ENCODE measurements at places on chromosomes 4 and X. TPM values are rescaled to one million over a fixed set of nuclear protein-coding genes. Genes with fewer than 3 reads are reported as not detected.

The WAS gene
- total RNA-seq = 1.3 TPM

The LNX1 gene
- total RNA-seq = 44.6 TPM

The CPLX1 gene
- 0.34 TPM for total RNA-seq

The GNRHR gene
- not detected for total RNA-seq

DNA sequence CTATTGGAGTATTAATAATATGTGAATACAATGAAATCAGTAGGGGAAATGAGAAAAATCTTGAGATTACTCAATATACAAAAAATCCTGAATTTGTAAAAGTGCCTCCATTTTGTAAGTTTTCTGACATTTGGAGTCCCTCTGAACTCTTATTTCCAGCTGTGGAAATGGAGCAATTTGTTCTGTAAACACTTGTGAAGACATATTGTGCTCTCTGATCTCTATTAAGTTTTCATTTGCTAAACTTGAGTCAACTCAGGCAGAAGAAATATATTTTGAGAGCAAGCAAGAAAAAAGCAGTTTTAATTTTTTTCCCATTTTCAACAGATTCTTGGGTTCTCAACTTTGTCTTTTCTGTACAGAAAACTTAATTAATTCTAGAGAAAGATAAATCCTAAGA is 51.4 kb upstream of the PCDH18 start:
- DNase-seq = no peak

GRCh38 chrX:7485061-7485460 is 337.1 kb upstream of the PUDP start:
- no peak for DNase-seq

DNA sequence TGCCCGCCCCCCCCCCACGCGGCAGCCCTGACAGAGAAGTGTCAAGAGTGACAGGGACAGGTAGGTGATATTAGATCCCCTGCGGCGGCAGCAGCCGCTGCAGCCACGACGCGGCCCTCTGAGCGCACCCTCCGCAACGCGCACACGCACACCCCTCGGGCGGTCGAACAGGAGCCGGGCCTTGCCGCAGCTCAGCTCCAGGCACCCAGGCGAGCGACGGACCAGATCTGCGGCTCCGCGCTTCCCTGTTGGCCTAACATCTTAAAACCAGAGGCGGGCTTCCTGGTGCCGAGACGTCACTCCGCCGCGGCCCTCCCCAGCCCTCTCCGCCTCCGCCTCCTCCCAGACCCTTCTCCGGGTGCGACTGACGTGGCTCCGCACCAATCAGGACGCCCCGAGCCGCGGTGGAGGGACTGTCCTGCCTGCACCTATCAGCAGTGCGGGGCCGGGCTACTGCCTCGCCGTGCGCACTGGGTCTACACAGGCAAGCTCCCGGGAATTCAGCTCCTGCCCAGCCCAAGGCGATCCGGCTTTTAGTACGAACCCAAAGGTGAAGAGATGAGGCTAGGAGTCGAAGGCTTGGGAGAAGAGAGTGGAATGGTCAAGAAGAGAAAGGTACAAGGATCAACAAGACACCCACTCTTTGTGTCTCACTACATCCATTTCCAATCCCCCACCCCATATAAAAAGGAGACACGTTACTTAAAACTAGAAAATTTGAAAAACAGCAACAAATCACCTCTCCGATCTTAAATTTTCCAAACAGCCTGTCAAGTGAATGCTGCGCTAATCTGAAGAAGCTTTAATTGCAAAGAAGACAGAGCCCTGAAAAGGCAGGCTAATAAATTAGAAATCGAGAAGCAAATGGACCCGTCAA is at the start of gene PITX2:
Gene PITX2, minus strand, starts transcription at position 237 of the 877 bp plus-strand sequence. CDS start 617 bp downstream, outside the sequence.
- DNase-seq = peak; percentile 97

- DNase-seq = no peak
Observed at GRCh38 chr4:15778289-15779241, at the start of gene CD38. Gene CD38 (plus strand): TSS chr4:15778328. CDS start chr4:15778415, 87 bp downstream.

- DNase-seq = no peak
Observed at GRCh38 chrX:10169175-10169574, 12.4 kb downstream of the CLCN4 start.

GRCh38 chr4:67436742-67437141 is 108.6 kb downstream of the CENPC start:
- no peak for DNase-seq

DNA sequence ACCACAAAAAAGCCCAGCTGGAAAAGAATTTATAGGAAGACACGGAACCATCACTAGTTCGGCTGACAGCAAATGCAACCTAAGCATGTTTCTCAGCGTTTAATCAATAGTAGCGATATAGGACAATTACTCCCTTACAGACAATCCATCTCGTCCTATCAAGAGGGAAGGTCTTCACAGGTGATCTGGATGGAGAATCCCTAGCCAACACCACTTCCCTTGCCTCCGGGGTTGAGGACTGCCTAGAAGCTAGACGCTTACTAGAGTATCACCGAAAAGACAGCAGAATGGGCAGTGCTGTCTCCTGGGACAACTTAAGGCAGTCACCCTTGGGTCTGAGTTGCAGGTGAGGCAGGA is 32.1 kb upstream of the MAML3 start:
- no peak for DNase-seq
